ENCODE measurements at places on chromosomes 11 and 22.

- DNase-seq, result peak; percentile 79
Observed at GRCh38 chr11:19955660-19956059, 204.6 kb downstream of the DBX1 start.

DNA sequence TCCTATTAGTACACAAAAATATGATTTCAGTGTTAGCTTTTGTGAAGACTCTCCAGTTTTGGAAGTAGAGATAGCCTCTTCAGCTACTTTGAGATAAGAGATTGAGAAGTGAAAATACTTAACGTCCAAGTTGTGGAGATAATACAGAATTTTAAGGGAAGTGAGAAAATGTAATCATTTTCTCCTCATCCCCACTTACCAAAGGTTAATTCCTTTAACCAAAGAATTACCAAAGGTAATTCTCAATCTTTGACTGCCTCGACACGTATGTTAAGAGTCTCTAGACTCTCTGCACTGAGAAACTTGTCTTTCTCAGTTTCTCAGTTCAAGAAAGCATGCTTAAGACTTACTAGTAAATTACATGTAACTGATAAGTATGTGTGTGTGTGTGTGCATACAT, 15.3 kb downstream of the C11orf54 start:
- no peak for DNase-seq

DNA sequence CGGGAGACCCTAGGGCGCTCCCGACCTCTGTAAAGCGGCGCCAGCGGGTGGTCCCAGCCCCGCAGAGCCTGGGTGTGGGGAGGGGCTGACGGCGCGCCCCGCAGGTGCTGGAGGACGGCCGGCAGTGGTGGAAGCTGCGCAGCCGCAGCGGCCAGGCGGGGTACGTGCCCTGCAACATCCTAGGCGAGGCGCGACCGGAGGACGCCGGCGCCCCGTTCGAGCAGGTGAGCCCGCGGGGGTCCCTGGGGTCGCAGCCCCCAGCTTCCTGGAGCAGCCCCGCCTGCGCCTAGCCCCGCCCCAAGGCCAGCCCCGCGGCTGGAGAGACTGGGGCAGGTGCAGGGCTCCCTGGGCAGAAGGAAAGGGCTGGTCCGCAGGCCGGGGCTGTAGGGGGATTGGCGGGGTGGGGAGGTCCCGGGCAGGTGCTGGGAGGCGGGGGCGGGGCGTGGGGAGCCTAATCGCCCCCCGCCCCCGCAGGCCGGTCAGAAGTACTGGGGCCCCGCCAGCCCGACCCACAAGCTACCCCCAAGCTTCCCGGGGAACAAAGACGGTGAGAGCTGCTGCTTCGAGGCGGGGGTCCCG, 19.7 kb downstream of the EPS8L2 start:
- no peak for DNase-seq

- DNase-seq, result no peak
Observed at GRCh38 chr11:122765487-122766131, 72.7 kb upstream of the CRTAM start.

DNA sequence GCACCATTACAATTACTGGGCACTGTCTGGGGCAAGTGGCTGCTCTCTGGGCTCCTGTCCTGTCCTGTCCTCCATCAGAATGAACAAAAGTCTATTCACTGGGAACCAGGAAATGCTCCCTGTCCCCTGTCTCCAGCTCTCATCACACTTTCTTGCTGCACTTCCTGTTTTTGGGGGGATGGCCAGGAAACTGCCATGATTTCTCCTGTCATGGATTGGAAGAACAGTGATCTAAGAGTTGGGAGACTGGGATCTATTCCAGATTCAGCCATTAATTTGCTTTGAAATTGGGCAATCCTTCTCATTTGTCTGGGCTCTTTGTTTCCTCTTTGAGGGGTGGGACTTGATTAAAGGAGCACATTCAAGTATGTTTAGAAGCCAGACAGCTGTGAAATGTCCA, 61.4 kb upstream of the KIRREL3 start:
- no peak for DNase-seq
